Stimulated activated CD8-positive, alpha-beta memory T cell treated with anti-CD3 and anti-CD28 coated beads, Interleukin-2, amount 100 ng/mL, for 1 hour (primary cell): ENCODE measurements at places on chromosomes 6 and 20.
A peak's percentile ranks its signal among the peaks of the same experiment; 100 is the strongest.

DNA sequence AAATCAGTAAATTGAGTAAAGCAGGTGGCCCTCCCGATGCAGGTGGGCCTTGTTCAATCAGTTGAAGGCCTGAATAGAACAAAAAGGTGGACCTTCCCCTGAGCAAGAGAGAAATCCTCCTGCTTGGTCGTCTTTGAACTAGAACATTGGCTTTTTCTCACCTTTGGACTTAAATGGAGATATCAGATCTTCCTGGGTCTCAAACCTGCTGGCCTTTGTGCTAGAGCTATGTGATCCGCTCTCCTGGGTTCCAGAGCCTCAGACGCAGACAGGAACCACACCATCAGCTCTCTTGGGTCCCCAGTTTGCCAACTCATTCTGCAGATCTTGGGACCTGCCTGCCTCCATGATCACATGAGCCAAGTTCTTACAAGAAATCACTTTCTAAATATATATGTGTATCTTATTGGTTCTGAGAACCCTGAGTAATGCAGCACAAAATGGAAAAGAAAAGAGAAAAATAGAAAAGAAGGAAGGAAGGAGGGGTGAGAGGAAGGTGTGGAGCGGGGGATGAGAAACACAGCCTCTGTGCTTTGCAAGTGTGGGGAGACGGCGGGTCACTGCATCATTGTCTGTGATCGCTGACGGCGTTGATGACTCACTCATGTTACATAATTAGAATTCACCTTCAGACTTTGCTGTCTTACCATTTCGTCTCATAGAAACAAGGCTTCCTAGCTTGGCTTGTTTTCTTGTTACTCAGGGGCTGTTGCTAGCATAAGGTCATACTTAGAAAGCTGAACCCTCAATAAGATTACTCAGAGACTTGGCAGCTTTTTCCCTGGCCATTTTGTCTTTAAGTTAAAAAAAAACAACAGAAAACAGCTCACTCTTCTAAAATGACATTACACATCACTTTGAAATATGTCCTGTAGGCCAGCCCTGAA lies 85.7 kb upstream of the NEDD9 start:
- peak; percentile 40 for DNase-seq

DNA sequence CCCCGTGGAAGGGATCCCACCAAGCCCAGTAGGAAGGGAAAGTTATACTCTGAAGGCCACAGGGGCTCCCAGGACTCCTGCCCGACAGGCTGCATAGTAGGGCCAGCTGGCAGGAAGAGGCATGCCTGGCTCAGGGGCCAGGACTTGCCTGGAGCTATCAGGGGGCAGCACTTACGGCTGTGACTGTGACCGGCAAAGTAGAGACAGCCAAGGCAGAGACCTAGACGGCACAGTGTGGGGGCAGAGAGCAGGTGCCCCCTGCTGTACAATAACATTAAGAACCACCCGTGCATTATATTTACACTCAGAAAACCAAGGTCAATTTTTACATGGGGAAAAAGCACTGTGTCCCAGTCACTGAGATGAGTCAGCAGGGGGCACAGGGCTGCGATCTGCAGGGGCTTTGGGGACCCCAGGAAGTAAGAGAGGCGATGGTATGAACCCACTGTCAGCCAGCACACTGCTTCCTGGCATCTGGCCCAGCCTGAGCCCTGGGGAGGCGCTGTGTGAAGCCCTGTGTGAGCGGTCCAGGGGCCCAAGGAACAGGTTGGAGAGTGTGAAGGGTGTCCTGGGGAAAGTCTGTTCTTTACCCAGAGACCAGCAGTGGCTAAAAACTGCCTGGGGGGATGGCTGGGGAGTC lies 9.9 kb downstream of the CCDC167 start:
- no peak for DNase-seq

DNA sequence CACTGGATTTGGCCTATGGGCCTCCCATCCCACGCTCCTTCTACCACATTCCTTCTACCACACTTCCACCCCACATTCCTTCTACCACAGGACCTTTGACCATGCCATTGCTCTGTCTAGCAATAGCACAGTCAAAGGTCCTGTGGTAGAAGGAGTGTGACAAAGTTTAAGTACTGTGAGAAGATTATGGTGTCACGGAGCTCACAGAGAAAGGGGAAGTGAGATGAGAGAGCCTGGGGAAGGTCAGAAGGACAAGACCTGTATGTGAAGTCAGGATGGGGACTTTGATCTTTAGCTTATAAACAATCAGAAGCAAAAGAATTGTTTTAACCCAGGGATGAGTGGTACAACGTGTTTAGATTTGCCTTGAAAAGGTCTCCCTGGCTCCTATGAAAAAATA lies 568.2 kb upstream of the CHD6 start:
- no peak for DNase-seq

GRCh38 chr6:130843575-130844320 lies 16.5 kb downstream of the SMLR1 start:
- DNase-seq, result no peak

GRCh38 chr20:47535994-47536393 lies 34.3 kb downstream of the NCOA3 start:
- DNase-seq, result no peak

DNA sequence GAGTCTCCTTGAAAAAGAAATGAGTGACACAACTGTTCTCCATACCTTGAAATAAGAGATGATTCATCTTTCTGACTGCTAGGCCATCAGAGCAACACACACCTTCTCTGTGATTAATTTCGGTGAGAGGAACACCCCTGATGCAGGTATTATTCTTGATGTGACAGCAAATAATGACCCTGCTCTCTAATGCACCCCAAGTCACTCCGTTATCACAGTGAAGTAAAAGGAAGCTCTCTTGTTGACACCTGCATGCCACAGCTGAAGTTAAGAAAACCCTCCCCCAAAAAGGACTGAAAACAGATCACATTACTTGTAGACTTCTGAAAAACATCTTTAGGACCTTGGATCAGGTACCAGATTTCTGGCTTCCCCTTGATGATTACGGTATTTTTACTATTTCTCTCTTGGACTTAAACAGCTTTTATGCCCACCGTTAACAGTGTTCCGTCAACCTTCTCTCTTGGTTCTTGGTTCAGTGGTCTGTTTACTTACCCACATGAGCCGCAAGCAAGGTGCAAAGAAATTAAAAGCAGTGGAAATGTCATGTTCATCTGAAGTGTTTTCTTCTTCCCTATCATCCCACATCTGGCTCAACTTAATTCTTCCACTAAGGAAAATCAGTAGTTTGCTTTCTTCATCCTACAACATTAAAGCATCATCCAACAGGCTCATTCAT lies 249.7 kb downstream of the GMPR start:
- no peak for DNase-seq

DNA sequence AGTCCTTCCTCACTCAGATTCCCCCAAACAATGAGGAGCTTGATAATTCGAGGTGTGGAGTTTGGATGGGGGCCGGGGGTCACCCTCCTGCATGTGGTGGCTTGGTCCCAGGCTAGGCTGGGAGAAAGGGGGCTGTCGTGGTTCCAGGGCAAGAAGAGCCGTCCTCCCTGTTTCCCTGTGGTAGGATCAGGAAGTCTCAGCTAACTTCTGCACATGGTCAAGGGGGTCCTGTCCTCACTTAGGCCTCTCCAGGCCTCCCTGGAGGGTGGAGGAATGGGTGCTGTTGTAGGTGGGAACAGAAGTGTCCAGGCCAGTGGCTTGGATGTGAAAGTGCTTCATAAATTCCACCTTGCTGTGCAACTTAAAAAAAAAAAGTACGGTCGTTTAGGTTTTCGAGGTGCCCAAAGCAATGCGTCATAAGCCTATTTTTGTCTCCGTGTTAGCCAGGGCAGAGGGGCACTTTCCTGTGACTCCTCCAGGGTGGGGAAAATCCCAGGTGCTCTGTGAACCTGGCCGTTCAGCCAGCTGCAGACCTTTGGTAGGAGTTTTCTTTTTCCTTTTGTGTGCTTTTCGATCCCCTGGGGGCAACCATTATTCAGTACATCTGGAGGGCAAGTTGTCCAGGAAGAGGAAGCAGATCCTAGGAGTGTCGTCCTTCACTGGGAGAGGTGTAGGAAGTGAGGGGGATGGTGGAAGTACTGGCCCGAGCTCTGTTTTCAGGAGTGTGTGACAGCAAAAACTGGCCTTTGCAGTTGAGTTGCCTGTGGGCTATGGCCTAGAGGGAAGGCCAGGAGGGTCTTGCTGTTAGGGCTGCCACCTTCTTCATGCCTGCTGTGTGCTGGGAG lies 9.6 kb downstream of the IGF2R start:
- DNase-seq, result no peak

- no peak for DNase-seq
These were observed 143.4 kb downstream of the PXDC1 start for GRCh38 chr6:3608159-3608558.
